ENCODE measurements at places on chromosomes 1 and 21.

DNA sequence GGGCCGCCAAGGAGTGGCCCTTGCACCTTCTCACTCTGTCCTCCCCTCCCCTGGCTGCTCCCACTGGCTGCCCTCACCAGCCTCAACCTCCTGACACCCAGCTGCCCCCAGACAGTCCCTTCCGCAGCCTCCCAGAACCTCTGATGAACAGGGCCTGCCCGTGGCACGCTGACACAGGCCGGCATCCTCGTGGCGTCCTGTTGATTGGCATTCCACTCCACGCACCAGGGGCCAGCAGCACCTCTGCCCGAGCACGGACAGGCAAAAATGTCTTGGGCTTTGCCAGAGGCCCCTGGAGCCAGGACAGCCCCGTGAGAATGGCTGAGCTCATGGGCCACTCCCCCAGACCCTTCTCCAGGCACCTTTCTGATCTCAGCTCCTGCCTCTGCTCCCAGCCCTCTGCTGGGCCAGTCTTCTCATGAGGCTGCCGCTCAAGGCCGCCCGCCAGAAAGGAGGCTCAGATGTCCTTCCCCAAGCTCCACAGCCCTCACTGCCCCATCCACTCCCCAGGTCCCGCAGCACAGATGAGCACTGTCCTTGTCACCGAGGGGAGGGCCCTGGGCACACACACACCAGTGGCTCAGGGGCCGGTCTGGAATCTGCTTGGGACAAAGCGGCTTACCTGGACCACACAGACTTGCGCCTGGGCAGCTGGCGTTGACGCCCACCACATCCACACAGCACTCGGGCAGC lies 15.8 kb upstream of the RNF223 start:
- DNase-seq = no peak

- DNase-seq = no peak
Observed at GRCh38 chr21:42596657-42597056, 56.8 kb upstream of the PDE9A start.

DNA sequence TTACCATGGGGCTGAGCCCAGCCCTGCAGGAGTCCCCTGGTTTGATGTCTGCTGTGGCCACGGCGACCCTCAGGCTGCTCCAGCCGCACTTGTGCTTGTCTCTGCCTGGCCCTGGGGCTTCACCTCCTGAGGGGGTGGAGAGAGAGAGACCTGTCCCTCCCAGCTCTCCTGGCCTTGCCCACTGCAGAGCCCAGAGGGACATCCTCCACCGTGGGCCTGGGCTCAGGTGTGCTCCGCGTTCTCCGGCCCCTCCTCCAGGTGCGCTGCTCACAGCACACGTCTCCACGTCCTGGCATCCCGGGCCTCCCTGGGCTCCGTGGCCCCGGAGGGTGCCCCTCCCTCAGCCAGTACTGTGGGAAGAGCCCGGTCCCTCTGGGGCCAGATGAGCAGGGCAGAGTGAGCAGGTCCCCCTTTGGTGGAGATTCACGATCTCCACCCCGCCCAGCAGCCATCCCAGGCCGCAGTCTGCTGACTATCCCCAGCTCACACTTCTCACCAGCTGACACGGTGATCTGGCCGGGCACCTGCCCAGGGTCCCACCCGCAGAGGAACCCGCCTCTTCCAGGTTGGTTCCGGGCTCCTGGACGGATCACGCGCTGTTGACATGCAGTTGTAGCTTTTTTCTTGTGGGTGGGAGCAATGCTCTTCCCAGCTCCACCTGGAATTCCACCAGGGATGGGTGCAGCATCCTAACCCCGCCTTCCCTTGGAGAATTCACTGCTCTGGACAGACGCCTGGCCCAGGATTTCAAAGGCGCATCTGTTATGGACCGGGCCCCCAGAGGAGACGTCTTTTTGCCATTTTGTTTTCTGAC lies 41.8 kb upstream of the POFUT2 start:
- DNase-seq = no peak

- DNase-seq = peak; percentile 60
Observed at GRCh38 chr1:35451125-35451528, 106.1 kb downstream of the KIAA0319L start.

- no peak for DNase-seq
Observed at GRCh38 chr21:22754746-22755145, 1756.5 kb downstream of the NCAM2 start.

DNA sequence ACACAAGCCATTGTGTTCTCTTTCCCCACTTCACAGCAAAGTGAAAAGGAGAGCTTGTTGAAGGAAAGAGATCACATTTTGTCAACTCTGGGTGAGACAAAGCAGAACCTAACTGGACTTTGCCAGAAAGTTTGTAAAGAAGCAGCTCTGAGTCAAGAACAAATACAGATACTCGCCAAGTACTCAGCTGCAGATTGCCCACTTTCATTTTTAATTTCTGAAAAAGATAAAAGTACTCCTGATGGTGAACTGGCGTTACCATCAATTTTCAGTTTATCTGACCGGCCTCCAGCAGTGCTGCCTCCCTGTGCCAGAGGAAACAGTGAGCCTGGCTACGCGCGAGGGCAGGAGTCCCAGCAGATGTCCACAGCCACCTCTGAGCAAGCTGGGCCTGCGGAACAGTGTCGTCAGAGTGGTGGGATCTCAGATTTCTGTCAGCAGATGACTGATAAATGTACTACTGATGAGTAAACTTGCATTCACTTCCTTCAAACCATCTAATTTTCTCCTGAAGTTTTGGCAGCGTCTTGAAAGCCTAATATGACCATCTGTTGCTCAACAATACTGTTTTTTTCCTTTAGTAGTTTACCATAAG lies 43.7 kb downstream of the BACH1 start:
- DNase-seq = peak; percentile 99

GRCh38 chr1:167517535-167518330 lies 596 bp downstream of the CD247 start:
- DNase-seq = no peak

DNA sequence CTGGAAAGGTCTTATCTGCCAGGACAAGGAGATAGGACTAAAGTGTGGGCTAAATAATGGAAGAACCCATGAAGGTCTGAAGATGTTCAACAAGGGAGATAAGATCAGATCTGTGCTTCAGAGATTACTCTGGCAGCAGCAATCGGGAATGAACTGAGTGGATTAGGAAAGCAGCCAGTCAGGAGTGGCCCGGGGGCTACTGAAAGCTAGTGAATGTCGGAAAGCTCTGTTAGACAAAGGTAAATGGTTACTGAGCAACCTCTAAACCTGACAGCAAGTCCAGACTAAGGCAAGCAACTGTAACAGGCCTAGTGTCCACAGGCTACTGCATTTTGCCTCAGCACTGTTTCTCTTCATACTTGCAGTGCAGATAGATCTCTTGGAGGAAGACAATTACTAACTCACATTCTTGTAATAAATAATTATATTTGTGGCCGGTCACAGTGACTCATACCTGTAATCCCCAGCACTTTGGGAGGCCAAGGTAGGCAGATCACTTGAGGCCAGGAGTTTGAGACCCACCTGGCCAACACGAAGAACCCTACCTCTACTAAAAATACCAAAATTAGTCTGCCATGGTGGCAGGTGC lies 12.5 kb downstream of the IQGAP3 start:
- no peak for DNase-seq

DNA sequence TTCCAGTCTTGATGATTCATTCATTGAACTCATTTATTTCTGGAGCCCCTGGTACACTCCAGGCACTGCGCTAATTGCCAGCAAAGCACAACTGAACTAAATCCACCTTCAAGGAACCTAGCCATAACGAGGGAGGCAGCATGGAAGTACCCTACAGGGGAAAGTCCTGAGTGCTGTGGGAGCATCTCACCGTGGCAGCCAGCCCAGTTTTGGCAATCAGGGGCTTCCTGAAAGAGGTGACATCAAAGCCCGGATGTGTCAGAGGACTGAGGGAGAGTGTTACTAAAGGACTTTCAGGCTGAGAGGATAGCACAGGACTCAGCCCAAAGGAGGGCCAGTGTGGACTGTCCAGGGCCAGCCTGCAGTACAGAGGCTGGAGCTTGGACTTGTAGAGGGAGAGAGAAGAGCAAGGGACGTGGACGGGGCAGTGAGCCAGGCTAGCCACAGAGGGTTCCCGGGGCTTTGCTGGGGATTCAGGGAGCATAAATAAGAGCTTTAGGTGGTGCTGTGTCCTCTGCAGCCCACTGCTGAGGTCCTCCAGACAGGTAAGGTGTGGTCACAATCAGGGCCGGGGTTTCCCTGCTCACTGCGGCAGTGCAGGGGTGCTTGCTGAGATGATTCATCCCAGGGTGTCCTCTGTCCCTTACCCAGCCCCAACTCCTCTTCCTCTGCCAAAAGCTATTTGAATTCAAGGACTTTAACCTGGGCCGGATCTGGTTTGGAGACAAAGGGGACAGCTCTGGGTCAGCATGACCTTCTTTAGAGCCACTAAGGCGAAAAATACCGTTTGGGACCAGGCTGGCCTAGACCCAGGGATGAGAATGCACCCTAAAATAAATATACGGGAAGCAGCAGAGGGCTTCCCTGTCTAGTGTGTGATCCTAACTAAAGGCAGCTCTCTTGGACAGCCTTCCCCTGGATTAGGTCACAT lies 128.3 kb downstream of the EDEM3 start:
- DNase-seq = no peak

GRCh38 chr1:232340446-232340845 lies 289.5 kb downstream of the SIPA1L2 start:
- no peak for DNase-seq

DNA sequence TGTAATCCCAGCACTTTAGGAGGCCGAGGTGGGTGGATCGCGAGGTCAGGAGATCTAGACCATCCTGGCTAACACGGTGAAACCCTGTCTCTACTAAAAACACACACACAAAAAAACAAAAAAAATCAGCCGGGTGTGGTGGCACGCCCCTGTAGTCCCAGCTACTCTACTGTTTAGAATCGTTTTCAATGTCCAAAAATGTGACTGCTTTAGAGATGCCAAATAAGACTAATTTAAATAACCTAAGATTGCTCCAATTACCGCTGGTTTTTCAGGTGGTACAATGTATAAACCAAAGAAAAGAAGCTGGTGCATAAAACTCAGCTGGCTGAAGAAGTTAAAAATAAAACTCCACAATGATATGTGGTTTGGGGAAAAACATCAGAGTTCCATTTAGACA lies 132.0 kb downstream of the RERE start:
- DNase-seq = no peak

DNA sequence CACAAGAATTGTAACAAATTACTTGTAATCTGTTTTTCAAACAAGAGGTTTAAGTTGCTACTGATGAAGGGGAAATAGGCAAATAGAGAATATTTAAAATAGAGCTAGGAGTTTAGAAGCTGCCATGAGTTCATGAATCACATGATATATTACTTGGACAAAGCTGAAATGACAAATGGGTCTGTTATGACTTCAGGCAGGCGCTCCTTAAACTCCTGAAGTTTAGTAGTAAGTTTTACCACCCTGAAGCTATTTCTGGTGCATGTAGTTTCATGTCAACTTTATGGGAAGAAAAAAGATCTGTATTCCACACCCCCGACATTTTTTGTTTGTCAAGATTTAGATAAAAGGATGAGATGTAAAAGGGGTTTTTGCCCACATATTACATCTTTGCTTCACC lies 58.5 kb downstream of the PLA2G4A start:
- peak; percentile 63 for DNase-seq

DNA sequence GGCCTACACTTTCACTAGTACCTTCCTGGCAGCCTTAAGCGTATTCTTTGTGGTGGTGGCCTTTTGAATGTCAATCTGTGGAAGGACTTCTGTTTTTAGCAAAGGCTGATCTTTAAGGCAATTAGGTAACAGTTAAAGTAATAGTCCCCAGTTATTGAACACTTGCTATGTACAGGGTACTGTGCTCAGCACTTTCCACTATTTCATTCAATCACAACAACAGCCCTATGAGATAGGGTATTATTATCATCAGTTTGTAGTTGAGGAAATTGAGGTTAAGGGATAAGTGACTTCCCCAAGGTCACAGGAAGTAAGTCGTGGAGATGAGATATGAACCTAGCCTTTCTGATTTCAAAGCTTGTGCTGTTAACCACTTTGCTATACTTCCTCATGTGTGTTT lies 185.7 kb downstream of the ST6GALNAC3 start:
- no peak for DNase-seq

DNA sequence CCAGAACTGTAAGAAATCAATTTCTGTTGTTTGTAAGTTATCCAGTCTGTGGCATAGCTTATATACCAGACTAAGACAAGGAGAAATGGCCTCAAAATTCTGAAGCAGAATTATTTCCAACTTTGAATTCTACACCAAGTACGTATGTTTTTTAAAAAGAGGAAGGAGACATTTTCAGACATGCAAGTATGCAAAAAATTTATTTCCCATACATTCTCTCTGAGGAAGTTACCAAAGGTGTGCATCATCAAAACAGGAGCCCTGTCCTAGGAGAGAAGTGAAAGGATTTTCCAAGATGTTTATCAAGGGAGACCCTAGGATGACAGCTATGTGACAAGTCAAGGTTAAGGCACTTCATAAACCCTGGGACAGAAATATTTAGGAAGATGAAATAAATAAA lies 49.3 kb upstream of the RABGAP1L start:
- no peak for DNase-seq

- no peak for DNase-seq
Observed at GRCh38 chr1:67700220-67700619, 15.2 kb downstream of the GADD45A start.

DNA sequence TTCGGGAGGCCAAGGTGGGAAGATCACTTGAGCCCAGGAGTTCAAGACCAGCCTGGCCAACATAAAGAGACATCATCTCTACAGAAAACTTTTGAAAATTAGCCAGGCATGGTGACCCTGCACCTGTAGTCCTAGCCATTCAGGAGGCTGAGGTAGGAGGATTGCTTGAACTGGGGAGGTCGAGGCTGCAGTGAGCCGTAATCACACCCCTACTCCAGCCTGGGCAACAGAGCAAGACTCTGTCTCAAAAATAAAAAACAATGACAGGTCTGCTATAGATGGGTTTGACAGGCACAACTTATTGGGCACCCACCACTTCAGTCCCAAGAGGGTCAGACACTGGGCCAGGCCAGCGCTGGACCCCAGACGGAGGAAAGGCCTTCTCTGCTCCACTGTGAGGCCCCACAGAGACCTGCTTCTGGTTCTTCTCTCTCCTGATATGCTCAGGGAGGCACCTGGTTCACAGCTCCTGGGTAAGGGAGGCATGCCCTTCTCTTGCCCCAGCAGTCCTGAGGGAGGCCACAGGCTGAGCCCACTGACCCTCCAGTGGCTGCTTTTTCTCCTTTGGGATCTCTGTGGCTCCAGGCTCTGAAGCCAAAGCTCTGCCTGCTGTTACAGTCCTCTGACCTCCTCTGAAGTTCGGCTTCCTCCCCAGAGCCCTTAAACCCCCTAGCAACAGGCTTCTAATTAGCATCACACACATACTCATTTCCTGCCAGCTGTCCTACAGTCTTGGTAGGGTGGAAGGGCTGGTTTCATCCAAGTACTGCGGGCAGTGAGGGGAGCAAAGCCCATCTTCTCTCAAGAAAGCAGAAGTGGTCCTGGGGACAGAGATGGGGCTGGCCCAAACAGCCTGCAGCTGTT lies 14.4 kb downstream of the S100A16 start:
- DNase-seq = peak; percentile 58

Measured in fibroblast of lung (primary cell).